ENCODE measurements at places on chromosomes 6 and 20.

DNA sequence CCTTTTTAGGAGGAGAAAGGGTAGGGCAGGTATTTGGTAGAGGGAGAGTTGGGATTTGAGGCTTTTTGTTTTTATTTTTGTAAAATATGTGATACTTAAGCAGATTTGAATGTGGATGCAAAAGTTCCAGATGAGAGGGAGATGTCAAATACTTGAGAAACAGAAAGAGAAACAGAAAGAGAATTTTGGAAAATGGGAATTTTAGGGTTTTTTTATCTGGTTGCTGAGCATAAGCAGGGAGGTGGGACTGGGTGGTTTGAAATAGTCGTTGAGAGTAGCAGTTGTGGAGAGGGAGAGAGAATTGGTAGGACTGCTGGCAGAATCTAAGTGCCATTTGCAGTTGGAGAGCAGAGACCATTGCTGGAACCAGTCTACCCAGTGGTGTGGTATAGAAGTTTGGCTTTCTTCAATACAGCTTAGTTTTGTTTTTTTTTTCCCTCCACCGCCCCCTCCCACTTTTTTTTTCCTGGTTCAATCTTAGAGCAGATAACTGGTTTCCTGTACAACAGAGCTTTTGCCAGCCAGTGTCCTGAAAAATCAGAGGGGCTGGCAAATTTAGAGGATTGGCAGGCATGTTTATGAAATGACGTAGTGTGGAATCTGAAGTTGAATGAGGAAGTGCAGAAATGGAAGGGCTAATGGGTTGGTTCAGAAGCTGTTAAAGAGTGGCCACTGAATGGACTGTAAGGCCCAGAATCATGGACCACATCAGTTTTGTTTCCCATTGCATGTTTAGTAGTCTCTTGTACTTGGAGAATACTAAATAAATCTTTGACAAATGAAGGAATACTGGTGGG lies 68.7 kb downstream of the ATRN start:
- DNase-seq, result no peak

DNA sequence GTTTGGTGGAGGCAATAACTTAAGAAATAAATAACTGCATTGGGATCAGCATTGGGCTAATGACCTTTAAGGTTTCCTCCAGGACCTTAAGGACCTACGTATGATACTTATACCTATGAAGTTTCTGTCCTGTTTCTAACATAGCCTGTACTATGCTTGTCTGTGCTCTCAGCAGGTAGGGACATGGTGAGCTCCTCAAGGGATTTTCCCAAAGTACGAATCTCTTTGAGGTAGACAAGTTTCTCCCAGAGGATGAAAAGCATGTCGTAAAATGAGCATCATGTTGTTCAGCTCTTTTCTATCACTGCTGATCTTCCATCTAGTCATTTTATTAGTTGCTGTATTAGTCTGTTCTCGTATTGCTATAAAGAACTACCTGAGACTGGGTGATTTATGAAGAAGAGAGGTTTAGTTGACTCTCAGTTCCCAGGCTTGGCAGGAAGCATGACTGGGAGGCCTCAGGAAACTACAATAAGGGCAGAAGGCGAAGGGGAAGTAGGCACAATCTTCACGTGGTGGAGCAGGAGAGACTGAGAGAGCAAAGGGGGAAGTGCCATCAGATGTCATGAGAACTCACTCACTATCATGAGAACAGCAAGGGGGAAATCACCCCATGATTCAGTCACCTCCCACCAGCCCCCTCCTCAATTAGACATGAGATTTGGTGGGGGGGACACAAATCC lies 77.8 kb upstream of the TGM3 start:
- DNase-seq, result no peak

DNA sequence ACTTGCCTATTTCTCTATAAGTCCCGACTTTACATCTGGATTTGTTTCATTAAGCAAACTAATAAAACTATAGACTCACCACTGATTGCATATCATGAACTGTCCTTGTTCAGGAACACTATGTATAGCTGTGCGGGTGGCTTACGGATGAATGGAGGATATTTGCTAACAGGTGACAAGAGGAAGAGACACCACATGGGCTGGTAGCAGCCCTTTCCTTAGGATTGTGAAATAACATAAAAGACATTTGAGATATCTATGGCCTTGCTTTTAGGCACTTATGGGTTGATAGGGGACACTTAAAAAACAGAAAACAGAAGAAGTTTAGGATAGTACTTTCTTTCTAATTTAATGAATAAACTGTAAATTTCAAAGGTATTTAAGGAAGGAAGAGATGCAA lies 5.0 kb upstream of the CAP2 start:
- DNase-seq, result no peak

DNA sequence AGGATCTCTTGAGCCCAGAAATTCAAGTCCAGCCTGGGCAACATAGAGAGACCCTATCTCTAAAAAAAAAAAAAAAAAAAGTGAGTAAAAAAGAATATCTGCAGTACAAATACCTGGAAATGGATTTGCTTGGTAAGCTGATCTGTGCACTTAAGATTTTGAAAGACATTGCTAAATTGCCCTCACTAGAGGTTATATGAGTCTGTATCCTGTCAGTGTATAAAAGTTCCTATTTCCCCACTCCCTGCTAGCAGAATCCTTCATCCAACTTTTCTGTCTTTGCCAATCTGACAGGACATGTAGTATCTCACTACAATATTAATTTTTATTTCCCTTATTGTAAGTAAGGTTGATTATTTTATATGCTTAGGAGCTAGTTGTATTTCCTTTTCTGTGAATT lies 36.1 kb downstream of the BICRAL start:
- no peak for DNase-seq

DNA sequence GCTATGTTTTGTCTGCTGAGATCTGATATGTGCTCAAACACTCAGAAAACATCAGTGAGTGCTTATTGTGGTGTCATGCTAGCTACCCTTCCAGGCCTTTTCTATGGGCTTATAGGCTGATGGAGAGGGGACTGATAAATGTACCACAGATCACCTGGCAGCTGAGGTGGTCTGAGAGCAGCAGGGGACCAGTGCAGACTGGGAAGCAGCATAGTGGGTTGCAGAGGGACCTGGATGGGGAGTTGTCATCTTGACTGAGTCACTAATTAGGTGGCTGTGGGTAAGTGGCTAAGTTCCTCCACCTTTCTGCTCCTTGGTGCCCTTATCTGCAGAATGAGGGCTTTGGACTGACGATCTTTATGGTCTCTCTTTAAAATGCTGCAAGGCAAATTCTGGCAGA lies 2.8 kb downstream of the TMEM200A start:
- no peak for DNase-seq

- DNase-seq, result no peak
These were observed 5.4 kb upstream of the PHF1 start for GRCh38 chr6:33405386-33405940.

GRCh38 chr6:169689287-169689686 lies 12.5 kb downstream of the WDR27 start:
- no peak for DNase-seq

DNA sequence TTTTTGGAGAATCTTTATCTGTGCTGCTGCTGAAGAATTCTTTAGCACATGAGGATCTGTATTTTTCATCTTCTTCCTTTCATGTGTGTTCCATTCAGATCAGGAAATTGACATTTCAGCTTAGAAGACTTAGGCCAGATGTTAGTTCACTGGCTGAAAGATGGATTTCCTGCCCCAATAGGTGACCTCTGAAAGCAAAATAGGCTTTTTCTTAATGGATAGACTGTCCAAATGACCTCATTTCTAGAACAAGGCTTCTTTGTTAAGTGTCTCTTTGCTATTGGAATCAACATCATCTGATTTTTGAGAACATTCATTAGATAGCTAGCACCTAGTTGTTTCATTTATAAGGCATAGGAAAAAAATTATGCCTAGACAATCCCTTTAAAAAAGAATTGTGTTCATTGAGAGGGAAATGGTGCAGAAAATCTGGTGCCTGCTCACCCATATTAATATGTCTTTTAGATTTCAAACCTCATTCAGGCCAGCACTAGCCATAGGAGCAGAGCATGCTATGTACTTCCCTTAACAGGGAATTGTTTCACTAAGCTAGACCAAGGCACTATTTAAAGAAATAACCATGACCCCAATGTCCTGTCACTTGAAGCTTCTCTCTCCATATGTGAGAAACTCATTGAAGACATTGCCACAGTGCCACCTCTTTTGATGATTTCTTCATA lies 13.6 kb upstream of the SASH1 start:
- DNase-seq, result no peak

GRCh38 chr6:14992382-14992781 lies 253.5 kb upstream of the JARID2 start:
- no peak for DNase-seq

- DNase-seq, result no peak
These were observed 59.4 kb downstream of the TRIM27 start for GRCh38 chr6:28864326-28864923.

DNA sequence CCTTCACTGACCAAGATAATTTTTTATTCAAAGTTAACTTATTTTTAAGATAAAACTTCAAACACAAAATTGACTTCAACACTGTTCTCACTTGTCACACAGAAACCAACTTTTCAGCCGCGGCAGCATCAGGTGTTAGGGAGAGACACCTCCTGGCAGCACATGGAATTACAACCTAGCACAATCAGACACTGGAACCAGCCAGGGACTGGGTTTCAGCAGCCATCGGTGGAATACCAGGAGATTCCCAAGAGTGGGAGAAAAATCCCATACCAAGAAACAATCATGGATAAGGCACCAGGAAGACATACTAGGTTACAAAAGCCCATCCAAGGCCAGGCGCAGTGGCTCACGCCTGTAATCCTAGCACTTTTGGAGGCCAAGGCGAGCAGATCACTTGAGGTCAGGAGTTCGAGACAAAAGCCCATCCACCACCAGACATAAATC lies 70.0 kb downstream of the SNX5 start:
- peak; percentile 52 for DNase-seq

DNA sequence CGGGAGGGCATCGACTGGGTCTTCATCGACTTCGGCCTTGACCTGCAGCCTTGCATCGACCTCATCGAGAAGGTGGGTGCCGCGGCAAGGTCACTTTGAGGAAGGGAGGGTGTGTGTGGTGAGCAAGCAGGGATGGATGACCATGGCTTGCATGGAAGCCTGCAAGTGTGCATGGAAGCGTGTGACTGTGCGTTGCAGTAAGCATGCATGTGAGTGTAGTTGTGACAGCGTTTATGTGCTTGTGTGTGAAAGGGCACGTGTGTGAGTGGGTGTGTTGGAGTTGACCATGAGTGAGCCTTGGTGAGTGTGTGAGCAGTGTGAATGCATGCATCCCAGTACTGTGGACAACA lies 32.5 kb downstream of the MYH7B start:
- no peak for DNase-seq

DNA sequence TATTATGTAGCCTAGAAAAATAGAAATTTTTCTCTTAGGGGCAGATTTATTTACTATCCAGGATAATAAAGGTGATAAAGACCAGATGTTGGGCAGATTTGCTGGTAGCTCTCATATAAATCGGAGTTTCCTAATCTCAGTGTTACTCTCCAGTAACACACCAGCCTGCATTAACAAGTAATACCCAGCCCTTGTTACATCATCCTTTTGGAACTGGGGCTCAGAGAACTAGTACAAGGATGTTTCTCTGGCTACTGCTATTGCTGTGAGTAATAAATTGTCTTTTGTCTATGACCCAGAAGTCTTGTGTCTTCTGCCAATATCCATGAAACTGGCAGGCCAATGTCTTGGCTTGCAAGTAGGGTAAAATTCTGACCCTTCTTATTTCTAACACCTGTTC lies 16.8 kb downstream of the TPD52L1 start:
- no peak for DNase-seq

DNA sequence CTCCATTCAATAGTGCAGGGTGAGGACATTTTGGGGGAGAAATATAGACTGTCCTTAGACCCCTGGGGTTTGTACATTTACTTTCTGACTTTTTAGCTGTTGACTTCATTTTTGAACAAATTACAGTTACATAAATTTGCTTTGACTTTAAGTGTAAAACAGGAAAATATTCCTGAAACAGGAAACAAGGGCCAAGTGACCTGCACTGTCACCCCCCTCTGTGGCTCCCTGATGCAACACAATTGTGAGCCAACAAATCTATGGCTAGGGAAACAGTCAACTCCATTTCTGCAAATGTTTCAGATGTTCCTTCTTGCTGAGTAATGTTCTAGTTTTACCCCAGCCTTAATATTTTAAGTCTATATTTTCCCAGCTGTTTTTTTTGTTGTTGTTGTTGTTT lies 39.8 kb downstream of the HLA-A start:
- no peak for DNase-seq

DNA sequence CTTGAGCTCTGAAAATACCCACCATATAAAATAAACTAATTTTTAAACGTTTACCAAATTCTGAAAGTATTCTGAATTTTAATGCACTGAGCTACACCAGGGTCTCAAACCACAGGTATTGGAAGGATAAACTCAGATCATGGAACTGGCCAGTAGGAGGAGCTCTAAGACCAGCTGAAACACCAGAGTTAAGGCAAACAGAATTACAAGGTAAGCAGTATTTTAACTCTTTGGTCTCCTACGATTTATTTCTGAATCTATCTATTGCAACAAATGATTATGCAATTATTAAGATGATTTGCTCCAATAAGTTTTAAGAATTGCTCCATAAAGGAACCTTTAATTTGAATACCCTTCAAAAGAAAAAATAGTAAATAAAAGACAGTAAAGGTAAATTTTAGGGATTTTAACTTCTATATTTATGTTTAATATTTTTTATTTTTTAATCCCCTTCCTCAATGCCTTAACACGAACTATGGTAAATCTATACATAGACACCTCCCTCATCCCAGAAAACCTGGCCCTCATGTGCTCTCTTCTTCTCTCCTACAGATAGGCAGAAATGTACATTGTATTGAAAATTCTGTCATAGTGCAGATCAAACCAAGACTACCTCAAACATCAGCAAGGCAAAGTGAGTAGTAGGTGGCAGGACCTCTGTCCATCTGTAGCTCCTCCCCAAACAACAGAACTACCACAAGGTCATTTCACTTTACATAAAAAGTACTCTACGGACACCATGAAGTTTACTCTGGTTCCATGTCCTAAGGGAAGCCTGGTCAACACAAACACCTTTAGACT lies 58.4 kb downstream of the SMLR1 start:
- peak; percentile 18 for DNase-seq

DNA sequence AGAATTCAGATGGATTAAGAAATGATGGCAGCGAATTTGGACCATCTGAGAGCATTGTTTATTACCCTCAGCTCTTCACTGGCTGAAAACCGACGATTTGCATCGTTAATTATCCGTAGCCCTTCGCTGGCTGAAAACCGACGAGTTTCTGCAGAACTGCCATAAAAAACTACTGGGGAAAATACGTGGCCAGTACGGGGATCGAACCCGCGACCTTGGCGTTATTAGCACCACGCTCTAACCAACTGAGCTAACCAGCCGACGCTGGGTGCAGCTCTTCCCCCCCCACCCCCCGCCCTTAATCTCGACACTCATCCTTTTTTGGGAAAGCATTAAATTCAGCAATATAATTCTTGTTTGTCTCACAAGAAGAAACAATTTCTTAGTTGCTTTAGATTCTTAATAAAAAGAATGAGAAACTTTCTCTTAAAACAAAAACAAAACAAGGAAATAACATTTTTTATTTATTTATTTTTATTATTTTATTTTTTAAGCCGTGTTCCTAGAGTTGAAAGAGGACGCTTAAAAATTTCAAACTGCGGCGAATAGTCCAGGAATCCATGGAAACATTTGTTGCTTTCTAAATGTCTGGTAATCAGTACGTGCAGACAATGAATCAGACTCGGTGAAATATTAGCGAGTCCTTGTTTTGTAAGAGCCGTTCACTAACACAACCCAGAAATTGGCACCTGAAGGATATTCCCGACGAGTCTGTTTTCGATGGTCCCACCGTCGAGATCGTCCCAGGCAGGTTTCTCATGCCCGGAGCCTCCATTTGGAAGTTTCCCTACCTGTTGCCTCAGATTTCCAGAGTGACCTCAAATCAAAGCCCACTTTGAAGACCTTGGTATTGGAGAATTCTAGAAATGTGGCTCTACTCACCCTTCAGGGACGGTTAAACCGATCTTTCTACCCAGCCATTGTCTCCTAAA lies 27.8 kb downstream of the PRSS16 start:
- no peak for DNase-seq

Data from CD4-positive, alpha-beta T cell (primary cell).